ENCODE measurements at places on chromosomes 4 and X.
A peak's percentile ranks its signal among the peaks of the same experiment; 100 is the strongest.

DNA sequence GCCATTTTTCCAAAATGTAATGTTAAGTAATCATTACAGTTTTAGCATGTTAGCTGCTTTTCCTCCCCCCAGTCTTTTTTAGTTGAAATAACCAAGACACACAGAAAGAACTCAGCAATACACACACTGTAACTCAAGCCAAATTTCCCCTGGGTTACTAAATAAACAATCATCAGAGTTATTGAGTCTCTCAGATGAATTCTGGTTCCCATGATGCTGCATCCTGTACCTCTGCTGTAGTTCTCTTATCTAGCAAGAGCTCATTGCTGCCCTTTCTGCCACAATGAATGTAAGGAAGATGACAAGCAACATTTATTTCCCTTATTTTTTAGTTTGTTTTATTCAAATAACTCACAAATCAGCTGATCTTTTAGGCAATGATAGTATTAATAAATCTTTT, 185.1 kb downstream of the ARHGAP6 start:
- DNase-seq = no peak

GRCh38 chrX:316351-317325, 2.0 kb downstream of the GTPBP6 start:
- no peak for DNase-seq

DNA sequence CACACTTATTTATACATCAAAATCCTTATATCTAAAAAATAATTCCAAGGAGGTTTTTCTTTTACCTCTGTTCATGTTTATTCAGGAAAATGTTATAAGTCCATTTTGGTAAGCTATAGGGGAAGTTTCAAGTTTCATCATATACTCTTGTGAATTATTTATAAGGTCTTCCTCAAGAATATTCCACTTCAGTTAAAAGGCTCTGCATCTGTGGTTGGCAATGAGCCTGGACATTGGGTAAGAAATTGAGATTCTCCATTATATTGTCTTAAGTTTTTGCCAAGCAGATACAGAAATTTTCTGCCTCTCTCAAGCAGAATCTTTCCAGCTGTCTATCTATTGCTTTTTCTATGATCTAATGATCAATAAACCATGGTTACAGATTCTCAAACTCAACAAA, 641.9 kb downstream of the NLGN4X start:
- DNase-seq = no peak

DNA sequence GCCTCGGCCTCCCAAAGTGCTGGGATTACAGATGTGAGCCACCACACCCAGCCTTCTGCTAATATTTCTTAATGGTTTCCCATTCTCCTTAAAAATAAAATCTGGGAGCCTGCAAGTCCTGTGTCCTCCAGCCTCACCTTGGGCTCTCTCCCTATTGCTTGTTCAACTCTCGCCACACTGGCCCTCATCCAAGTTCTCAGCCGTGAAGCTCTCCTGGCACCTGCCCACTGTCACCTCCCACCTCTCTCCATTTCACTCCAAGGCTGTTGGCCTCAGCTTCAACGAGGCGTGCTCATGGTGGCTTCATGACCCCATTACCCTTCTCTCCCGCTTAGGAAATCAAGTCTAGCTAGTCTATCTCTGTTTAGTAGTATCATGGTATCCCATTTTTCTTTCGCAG, 9.5 kb upstream of the ETNPPL start:
- DNase-seq = no peak

DNA sequence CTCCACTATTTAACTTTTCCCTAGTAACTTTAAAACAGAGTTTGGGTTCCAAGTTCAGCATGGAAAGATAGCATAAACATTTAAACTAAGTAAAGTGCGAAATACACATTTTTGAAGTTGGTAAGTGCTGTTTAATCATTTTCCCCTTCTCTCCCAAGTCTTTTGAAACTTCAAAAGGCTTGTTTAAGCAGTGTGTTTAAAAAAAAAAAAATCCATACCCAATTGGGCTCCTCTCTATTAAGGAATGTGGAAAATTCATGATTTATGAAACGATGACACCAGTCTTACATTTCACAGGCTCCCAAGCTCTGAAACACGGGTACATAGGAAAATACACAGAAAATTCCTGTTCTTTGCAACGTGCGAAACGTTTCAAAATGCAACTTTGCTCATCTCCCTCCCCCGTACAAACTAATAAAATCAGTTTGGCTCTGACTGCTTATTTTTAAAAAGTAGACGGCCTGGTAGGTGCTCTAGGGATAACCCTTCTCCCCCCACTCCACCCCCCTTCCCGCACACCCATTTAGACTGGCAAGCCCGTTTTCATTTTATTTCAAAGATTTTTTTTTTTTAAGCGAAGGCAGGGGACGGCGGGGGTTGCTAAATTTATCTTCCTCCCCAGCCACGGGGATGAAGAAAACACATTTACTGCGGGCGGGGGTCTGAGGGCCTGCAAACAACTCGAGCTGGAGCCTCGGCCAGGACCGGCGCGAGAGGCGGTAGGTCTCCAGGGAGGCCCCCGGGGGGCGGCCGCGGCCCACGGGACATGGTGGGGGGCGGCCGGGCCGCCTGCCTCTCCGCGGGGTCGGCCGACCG, 786 bp upstream of the ZFX start:
- DNase-seq = peak; percentile 23

GRCh38 chr4:159455675-159456237, 352.9 kb downstream of the RAPGEF2 start:
- DNase-seq = no peak

- DNase-seq = no peak
Measured at GRCh38 chr4:116244771-116245170, 840.6 kb downstream of the TRAM1L1 start.

DNA sequence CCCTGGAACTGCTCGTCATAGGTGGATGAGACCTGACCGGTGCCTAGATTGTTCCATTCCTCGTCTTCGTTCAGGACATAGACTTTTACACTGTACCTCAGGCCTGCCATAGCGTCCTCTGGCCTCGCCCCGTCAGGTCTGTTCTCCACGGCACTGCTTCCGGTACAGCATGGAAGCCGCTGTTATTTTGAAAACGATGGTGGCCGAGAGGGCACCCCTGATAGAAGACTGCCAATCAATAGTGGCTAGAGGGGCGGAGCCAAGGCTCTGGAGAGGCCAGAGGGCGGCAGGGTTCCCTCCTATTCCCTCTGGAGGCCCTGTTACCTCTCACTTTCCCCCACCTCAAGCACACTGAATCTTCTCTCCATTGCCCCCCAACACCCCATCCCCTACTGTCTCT, at the start of gene PPP4R3C:
Gene PPP4R3C (minus strand): TSS at position 155 of the 400 bp plus-strand sequence. CDS start 45 bp downstream, at position 110.
- DNase-seq = no peak

DNA sequence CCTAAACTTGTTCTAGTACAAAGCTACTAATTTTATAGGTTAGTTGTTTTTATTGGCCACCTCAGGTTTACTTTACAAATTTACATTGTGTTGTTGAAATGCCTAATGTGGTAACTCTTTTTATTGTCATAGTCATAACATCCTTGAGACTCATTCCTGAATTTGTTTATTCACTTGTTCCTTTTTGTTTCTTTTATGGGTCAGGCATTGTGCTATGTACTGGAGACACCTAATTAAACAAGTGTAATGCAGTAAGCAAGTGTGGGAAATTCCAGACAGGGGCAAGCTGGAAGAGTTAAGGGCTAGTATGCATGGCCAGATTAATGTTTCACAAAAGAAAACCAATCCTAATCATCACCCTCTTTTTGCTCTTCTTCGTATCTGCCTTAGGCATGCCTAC, 30.5 kb upstream of the TTC29 start:
- DNase-seq = no peak

- DNase-seq = no peak
Measured at GRCh38 chr4:25638221-25638601, 17.4 kb upstream of the SLC34A2 start.

GRCh38 chr4:148004228-148004857, 272.5 kb downstream of the ARHGAP10 start:
- DNase-seq = no peak

- DNase-seq = no peak
Measured at GRCh38 chr4:156538210-156538609, 433.4 kb downstream of the PDGFC start.

GRCh38 chr4:152672206-152673092, 7.3 kb downstream of the TMEM154 start:
- no peak for DNase-seq

DNA sequence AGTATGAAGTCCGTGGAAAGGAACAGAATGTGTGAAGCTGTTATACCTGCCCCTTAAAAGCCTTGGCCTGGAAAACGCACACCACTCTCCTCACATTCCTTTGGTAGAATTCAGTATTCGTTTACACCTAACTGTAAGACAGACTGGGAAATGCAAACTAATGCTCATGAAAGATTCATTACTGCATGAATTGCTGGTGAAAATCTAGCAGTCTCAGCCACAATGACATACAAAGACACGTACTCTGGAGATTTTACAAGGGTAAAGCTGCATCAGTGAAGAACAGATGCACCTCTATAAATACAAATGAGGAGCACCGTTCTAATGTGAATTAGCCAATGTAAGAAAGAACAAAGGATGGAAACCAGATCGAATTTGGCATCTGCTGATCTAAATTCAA, 2051.3 kb downstream of the PCDH7 start:
- no peak for DNase-seq

DNA sequence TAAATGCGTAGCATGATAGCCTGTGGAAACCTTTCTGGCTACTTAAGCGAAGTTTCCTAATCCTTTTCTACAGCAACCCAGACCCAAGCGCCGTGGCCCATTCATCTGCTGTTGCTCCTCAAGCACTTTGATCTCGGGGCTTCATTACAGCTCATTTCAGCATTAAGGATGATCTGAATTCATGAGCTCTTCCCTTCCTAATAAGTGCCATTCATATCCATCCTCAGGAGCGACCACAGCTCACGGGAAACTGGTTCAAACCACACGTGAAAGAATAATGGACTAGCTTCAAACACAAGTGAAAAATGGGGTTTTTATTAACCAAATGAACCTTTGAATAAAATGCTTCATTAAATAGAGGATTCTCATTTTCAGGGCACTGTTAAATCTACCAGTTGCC, 202.6 kb upstream of the LEF1 start:
- DNase-seq = no peak

DNA sequence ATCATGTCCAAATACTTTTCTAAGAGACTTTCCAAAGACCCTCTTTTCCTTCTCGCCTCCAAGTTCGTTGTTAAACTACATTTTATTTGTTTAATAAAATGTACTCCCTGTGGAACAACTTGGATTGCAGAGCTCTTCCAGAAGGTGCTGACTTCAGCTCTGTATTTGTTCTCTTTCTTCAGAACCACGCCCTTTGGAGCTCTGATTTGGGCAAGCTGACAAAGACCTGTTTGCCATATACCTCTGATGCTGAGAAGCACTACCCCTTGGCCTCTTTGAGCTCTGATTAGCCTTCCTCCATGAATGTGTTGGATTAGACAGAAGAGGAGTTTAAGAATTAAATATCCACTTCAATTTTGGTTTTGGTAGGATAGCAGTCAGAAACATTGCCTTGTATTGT, 815.1 kb upstream of the POU3F4 start:
- no peak for DNase-seq

DNA sequence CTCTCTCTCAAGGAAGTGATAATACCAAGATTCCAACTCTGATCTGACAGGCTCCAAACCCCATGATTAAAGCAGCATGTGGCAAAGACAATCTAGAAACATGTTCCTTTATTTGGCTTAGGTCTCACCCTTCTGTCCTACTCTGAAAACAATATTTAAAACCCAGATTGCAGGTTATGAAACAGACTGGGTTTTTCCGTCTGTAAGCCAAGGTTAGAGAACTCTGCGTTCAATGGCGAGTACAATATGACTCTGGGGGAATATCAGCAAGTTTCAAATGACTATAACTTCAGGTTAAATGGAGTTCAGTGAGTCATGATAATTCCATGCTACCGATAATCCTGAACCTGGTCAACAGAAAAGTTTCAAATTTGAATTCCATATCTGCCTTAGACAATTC, 50.8 kb downstream of the ANAPC10 start:
- no peak for DNase-seq

DNA sequence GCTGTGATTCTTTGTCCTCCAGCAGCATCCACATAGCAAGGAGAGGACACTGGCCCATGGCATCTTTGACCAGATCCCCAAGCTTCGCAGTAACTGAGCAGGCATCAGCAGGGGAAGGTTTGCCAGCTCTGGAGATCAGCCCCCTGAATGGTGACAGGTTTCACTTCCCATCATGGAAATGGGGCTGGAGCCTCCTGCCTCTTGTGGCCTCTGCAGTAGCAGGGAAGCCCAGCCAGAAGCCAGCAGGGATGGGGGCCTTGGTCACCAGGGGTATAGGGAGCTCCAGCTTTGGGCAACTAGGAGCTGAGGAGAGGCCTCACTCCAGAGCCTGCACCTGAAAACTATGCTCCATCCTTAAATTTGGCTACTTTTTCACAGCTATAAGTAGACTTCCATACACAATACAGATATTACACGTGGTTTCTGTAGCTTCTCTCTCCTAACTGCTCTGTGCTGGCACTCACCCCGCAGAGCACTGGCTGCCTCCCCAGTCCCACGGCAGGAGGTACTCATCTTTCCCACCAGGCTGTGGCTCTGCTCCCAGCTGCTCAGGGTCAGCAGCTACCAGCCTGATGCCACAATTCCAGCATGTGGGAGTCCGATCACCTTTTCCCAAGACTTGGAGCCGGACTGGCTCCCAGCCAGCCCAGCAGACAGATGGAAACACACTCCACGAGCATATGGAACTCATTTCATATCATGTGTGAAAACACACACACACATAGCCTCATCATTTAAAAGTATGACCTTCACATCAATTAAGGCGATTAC, 2.8 kb downstream of the TMEM271 start:
- no peak for DNase-seq

DNA sequence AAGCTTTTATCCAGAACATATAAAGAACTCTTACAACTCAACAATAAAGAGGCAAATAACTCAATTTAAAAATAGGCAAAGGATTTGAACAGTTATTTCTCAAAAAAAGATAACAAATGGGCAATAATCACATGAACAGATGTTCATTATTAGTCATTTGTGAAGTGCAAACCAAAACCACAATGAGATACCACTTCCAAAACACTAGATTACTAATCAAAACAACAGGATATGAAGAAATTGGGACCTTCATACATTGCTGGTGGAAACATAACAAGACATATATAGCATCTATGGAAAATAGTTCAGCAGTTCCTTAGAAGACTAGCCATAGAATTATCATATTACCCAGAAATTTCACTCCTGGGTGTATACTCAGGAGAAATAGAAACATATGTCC, 224.6 kb downstream of the FBXO8 start:
- no peak for DNase-seq

DNA sequence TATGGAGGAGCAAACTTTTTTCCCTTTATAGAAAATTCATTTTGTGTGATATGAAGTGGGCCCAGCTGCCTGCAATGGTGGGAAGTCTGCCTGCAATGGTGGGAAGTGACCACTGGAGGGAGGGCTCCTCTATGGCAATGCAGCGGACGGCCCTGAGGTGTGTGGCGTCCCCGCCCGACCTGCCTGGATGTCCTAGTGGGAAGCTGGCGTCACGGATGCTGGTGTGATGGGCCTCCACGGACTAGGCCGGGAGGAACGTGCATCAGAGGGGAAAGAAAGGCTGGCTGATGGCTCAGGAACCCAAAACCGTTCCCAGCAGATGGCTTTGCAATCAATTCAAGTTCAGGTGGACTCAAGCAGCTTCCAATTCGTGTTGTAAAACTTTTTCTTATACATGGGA, 177.9 kb downstream of the AFAP1 start:
- DNase-seq = peak; percentile 74

- no peak for DNase-seq
Measured at GRCh38 chr4:147368948-147369347, 111.9 kb upstream of the EDNRA start.

- DNase-seq = no peak
Measured at GRCh38 chr4:80311130-80311529, 24.4 kb upstream of the CFAP299 start.

Measured in activated CD4-positive, alpha-beta T cell treated with anti-CD3 and anti-CD28 coated beads for 48 hours (primary cell).